ENCODE measurements at places on chromosomes 5 and 9. TPM values are rescaled to one million over a fixed set of nuclear protein-coding genes. Genes with fewer than 3 reads are reported as not detected.

GRCh38 chr9:110187126-110187525, 20.8 kb downstream of the C9orf152 start:
- no peak for DNase-seq

DNA sequence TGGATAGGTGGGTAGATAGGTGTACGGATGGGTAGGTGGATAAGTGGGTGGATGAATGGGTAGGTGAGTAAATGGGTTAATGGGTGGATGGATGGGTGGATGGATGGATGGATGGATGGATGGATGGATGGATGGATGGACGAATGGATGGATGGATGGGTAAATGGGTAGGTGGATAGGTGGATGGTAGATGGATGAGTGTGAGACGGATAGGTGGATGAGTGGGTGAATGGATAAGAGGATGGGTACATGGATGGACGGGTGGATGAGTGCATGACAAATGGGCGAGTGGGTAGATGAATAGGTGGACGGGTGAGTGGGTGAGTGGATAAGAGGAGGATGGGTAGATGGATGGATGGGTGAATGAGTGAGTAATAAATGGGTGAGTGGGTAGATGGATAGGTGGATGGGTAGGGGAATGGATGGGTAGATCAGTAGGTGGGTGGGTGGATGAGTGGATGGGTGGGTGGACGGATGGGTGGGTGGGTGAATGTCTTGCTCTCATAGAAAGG, 179.2 kb downstream of the FGF18 start:
- no peak for DNase-seq

- DNase-seq = no peak
Observed at GRCh38 chr9:5947912-5948311, 57.2 kb downstream of the MLANA start.

Gene RGMB
- polyA plus RNA-seq = 4.2 TPM

DNA sequence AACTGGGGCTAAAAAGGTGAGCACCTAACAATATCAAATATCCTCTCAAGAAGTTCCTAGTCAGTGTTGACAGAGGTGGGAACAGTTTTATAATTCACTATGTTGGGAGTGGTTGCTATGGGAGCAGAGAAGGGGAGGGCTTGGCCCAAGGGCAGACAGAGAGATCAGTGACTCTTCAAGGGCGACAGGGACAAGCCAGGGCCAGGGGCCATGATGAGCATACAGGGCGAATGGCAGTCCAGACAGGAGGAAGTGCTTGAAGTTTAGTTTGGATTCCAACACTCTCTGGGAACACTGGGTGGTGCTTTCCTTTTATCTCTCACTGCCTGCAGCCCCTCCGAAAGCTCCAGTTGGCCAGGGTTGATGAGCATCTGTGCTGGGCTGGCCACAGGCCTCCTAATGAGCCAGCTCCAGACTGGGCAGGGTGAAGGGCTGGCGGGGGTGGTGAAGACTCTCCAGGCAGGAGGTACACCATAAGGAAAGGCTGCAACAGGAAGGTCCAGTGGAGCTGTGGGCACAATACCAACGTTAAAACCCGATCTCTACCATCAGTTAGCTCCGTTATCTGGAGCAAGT, 111.3 kb downstream of the TMEM174 start:
- no peak for DNase-seq

GRCh38 chr9:76667521-76667957, 96.7 kb upstream of the PCA3 start:
- no peak for DNase-seq

Gene PCDHGB5
- polyA plus RNA-seq = not detected

Gene ORM2
- polyA plus RNA-seq = not detected

Gene CDKN2A
- polyA plus RNA-seq = 22.0 TPM

GRCh38 chr5:140051950-140052349, 8.9 kb upstream of the NRG2 start:
- no peak for DNase-seq

GRCh38 chr5:127757576-127757975, 54.4 kb downstream of the CCDC192 start:
- DNase-seq = peak; percentile 17

DNA sequence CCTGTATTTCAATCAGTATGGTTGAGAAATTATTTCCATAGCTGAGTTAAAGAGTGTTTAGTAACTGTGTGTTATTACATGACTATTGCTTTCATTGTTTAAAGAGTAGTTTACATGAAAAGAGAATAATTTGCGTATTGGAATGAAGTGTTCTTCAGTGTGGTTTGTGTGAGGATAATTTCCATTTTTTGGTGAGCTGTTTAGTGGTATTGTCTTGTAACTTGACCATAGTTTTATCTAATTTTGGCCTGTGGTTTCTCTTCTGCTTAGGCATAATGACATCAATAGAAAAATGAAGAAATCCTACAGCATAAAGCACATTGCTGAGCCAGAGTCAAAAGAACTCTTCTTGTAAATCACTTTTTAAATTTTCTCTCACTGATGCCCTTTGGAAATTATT, 151.2 kb downstream of the SNCAIP start:
- no peak for DNase-seq

GRCh38 chr9:92965061-92965758, 17.9 kb downstream of the FGD3 start:
- no peak for DNase-seq

DNA sequence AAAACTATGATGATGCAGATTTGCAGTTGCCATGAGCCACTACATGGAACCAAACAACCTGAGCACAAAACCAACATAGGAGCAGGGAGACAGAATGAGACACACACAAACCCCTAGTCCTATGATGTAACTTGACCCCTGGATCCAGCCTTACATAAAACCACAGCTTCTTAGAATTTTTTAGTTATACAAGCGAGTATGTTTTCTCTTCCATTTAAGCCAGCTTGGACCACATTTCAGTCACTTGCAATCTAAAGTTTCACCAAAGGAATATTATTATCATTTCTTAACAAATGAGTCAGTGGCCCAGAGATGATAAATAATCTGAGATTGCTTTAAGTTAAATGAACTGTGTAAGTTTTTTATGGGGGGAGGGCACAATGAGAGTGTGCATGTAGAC, 6.8 kb downstream of the SPOCK1 start:
- no peak for DNase-seq

DNA sequence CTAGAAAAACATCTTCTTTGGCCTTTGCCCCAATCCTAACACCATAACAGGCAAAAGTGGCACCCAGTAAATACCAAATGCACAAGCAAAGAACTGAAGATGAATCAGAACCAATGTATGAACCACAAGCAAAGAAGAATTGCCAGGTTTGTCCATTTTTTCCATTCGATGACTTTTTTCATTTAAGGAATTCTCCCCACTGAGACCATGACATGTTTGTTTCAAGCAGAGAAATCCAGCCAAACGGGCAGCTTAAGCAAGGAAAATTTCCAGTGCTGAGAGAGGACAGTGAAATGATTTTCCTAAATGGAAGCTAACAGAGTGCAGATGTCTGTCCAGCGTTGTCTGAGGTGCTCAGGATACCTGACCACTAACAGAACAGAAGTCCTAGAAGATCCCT, 203.7 kb downstream of the ADAMTS12 start:
- DNase-seq = no peak

GRCh38 chr9:135795391-135795790, 93.4 kb downstream of the KCNT1 start:
- no peak for DNase-seq

GRCh38 chr5:167447466-167448375, 843.7 kb upstream of the WWC1 start:
- DNase-seq = no peak

DNA sequence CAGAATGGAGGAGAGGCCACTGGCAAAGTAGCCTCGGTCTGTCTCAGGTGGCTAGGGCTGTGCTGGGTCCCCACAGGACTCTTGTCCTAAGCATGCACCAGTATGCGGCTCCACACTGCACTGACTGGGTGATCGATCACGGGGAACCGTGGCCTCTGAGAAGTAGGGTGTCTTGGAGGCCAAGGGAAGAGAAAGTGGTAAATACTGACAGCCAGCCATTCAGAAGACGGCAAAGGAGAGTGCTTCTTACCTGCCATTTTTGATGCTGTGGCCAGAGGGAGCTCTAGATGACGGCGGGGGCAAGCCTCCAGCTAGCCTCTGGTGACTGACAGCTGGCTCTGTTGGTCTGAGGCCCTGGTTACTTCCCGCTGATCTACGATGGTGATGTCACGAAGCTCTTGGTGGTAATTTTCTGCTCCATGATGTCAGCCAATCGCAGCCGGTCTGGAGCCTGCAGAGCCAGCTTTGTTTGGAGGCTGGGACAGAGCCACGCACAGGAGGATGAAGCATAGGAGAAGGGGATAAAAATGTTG, 40.4 kb upstream of the GADD45G start:
- no peak for DNase-seq

- DNase-seq = no peak
Observed at GRCh38 chr5:14235872-14236271, 92.7 kb downstream of the TRIO start.

Gene CCNO
- not detected for polyA plus RNA-seq

DNA sequence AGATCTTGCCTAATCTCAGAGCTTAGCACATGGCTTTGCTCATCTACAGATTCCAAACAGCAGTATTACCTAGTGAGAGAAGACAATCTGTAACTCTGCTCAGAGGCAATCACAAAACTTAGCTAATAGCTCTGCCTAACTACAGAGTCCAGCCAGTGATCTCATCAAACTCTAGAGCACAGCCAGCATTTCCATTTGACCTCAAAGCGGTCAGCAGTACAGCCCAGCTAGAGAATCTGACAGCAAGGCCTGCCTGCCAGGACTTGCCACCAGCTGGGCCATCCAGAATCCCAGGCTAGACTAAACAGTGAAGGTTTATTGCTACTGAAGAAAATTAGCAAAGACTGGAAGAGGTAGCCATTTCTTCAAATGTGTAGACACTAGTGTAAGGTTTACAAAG, 217.9 kb upstream of the VLDLR start:
- DNase-seq = no peak

DNA sequence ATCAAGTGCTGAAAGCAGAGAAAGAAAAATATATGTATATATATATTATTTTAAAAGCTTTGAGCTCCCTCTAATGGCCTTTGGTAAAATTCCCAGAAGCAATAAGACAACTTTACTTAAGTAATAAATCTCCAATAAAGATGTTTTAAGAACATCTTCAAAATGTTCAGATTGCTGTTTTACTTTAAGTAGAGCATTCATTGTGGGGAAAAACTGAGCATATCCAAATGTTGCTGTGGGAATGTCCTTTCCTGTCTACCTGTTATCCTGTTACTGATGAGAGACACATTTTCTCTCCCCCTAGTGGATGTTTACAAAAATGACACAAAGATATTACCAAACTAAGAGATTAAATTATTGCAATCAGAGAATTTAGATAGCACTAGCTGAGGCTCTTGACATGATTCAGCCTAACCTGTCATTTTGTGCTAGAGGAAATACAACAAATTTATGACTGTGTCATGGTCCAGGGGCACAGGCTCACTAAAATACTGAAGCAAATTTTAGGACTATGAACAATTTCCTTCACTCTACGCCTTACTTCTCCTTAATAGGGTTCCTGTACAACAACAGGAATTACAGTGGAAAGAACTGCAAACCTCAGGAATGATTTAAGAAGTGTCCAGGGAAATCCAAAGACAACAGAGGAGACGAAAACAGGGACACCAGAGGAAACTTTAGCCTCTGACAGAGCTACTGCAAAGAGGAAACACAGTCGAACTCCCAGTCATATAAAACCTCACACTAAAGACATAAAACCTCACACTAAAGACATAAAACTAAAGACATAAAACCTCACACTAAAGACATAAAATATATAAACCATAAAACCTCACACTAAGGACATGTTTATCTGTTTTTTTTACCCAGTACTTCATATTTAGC, 24.3 kb upstream of the PRRC1 start:
- no peak for DNase-seq

DNA sequence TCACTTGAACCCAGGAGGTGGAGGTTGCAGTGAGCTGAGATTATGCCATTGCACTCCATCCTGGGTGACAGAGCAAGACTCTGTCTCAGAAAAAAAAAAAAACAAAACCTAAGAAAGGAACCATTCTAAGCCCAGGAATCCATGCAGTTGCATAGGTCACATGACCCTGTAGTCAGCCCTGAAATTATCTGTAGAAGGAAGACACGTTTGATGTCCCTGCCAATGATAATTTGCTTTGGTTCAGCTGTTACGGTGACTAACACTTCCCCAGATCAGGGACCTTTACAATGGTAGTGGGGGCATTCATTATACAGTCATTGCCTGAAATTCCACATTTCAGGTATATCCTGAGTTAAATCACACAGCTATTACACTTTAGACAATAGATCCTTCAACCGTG, 50.5 kb downstream of the PRKACG start:
- no peak for DNase-seq

Gene DAB2IP
- polyA plus RNA-seq = not detected

Gene TLE4
- polyA plus RNA-seq = 24.0 TPM

DNA sequence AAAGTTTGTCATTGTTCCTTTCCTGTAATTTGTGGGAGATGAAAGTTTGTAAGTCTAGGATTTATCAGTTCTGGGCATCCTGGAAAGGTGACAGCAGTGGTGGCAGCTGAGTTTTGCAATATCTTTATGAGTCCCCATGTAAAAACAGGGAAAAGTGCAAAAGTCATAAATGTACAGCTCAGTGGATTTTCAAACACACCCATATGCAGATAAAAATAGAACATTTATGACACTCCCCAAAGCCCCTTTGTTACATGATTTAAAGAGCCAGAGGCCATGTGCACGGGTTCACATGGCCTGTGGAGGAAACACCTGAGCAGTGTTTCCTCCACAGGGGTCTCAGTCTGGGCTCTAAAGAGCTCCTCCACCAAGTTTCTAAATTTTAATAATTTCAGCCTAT, 6.3 kb downstream of the TMEM38B start:
- no peak for DNase-seq

DNA sequence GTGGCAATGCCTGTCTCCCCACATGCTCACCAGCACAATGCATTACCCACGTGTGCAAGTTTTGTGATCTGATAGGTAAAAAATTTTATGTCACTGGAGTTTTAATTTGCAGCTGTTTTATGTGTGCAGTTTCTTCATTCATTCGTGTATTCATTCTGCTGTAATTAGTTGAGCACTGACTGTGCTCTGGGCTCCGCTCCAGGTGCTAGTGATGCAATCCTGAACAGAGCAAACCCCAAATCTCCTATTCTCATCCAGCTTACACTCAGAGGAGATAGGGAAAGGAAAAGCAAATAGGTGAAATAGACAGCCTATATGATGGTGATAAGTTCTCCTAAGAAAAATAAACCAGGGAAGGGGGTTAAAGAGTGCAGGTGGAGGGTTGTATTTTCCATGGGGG, 148.4 kb downstream of the TENT4A start:
- DNase-seq = no peak

GRCh38 chr5:168939156-168939800, 360.1 kb upstream of the PANK3 start:
- DNase-seq = no peak

All from CD4-positive, CD25-positive, alpha-beta regulatory T cell (primary cell).